ENCODE measurements at places on chromosomes 4 and X.

DNA sequence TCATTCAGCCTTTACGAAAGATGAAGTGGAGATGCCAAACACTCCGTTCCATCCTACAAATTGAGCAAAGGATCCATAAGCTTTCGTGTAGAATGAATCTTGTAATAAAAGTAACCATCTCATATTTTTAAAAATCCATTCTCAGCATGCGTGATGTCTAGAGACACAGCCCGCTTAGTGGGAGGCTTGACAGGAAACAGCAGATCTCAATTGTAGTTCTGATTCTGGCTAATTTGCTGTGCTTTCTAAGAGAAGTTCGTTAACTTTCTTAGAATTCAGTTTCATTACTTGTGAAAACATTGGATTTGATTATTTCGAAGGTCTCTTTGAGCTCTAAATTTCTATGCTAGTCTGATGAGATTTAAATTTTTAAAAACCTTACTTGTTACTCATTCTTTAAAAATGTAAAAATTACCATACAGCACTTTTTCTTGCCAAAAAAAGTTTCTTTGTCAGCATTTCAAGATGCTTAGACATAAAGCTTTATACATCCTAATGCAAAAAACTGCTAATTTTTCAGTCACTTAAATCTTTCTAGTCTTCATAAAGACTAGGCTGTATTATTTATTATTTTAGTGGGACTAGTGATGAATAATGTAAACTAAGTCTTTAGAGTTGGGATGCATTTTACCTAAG lies 66.9 kb upstream of the NEIL3 start:
- no peak for DNase-seq

DNA sequence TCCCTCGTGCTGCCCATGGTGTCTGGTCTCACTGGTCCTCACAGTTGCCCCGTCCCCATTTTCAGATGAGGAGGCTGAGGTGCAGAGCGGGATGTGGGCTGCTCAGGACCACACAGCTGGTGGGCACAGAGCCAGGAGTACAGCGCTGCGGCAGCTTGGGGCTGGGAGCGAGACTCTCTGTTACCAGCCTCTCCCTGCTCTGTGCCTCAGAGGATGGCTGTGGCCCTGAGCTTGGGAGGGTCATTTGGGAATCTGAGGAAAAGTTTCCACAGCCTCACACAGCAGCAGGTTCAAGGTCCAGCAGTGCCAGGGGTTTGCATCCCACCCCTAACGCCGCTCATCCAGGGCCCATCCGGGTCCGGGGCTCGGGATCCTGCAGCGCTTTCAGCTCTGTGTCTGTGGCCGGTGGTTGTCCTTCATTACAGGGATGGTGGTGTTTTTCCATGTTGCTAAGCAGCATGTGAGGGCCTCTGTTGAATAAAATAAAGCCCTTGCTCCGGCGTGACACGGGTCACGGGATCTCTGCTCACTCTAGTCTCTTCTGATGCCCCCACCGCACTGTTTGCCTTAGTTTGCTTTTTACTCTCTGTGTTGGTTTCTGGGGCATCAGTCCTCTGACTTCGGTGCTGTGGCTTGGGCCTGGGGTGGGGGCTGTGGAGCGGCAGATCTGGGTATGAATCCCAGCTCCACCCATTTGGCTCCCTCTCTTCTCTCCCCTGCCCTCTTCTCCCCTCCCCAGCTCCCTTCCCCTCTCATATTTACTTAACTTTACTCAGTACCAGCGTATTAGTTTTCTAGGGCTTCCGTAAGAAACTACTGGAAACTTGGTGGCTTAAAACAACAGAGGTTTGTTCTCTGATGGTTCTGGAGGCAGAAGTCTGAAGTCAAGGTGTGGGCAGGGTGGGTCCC lies 6.5 kb downstream of the WFS1 start:
- DNase-seq = no peak

- no peak for DNase-seq
Measured at GRCh38 chr4:156560701-156561100, 410.9 kb downstream of the PDGFC start.

DNA sequence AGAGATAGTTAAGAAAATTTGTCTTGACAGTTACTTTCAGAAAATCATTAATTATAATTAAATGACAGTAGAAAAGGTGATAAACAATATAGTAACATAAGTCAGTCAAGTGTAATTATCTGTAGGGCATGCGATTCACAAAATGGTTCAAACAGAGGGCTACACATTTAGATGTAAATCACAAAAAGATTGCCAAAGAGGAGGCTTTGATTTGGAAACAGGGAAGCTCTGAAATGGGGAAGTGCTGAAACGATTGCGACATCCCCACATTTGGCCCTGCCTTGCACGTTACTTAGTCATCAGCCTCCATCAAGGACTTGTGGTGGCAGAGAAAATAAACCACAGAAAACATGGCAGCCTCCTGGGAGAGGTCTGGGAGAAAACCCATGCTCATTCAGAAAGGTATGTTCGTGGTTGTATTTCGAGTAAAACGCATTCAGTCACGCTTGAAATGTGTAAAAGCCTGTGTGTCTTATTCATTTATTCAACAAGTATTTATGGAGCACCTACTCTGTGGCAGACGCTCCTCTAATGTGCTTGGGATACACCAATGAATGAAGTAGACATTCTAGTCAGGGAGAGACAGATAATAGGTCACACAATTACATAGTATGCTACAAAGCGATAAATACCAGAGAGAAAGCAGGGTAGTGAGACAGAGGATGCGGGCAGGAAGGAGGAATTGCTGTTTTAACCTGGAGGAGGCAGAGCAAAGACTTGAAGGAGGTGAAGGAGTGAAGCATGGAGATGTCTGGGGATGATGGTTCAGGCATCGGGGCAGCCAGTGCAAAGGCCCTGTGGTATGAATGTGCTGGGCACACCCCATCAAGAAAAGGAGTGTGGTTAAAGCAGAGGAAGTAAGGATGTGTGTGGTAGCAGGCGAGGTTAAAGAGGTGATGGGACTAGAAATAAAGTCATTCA lies 7.8 kb downstream of the RBM47 start:
- no peak for DNase-seq

- DNase-seq = no peak
Measured at GRCh38 chr4:68655764-68656444, 14.5 kb downstream of the UGT2B15 start.

- no peak for DNase-seq
Measured at GRCh38 chr4:95289028-95289634, 259.6 kb downstream of the UNC5C start.

DNA sequence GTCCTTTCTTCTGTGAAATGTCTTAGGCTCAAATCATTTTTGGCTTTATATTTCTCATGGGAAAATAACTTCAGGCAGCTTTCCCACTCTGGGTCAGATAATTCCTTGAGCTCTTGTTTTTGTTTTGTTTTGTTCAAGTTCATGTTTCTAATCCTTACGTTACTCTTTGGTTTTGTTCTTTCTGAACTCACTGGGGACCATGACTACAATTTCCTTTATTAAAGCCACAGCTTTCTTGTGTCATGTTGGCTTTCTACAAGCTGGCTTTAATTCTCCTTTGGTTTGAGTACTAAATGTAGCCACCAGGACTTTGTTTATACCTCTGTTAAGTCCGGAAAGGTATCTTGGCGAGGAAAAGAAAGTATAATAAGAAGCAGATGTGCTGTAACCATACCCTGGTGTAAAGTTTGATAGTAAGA lies 30.8 kb upstream of the ANXA3 start:
- DNase-seq = no peak

DNA sequence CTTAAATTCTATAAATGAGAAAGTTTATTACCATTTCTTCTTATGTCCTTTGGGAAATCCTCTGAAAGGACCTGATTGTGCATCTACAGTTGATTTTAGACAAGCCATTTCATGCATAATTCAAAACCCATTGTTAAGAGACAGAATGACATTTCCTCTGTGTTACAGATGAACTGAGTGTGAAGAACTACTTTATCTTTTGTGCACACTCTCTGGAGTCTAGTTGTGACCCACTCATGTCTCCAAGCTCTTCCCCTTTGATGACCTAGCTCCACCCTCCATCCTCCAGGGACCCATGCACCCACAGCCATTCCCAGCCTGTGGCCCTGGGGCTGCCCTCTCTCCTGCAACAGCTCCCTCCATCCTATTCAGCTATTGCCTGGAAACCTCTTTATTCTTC lies 57.5 kb upstream of the BMPR1B start:
- DNase-seq = no peak

DNA sequence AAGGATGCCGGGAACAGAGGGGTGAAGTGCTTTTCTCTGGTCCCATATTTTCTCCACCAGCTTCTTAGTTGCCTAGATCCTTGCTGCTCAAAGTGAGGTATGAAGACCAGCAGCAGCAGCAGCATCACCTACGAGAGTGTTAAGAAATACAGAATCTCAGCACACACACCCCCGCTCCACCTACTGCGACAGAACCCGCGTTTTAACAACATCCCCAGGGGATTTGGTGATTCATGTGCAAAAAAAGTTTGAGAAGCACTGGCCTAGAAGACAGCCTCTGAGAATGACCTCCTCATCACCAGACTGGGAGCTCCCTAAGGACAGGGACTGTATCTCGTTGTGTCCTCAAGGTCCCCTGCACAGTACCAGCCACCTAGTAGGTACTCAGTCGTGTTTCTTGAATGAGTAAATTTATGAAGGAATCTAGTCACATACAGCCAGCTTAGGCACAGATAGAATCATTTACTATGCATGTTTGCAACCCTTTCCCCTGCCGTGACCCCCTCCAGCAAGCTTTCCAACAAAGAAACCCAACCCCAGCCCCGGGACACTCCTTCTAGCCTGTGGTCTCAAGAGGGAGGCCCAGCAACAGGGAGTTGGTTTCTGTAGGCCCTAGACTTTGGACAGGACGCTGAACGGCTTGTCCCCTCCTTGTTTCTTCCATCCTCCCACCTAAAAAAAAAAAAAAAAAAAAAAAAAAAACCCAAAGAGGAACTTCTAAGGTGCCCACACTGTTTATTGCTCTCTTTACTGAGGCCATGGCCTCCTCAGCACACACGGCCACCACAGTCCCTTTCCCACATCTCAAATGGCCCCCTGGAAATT lies 21.5 kb downstream of the RTL5 start:
- no peak for DNase-seq

- no peak for DNase-seq
Measured at GRCh38 chr4:123110685-123111084, 188.3 kb upstream of the NUDT6 start.

DNA sequence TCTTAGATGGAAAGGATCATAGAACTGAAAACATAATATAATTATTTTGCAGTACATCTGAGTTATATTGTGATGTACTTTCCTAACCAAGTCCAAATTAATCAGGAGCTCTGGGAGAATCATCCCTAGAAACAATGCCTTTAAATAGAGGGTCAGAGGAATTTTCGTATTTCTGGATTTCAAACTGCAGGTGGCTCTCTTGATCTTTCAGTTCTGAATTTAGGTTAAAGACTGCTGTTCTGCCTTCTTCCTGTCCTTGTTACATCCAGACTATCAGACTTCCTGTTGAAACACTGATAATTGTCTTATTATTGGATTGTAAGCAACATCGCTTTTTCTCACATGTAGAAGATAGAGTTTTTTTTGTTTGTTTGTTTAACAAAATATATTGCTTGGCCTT lies 142.7 kb downstream of the RPA4 start:
- no peak for DNase-seq

DNA sequence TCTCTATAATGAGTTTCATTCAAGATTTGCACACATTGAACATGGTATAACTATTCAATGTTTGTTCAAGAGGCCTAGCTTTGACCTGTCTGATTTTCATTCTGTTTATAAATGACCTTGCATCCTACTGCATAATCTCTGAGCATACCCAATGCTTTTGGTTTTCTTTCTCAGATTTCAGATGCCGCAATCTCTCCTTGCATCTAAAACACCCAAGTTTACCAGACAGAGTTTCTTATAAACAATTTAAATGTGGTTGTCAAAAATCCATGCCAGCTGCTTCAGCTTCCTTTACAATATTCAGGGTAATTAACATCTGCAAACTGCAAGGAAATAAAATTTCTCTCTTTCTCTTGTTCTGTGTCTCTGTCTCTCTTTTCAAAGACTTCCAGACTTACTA lies 123.0 kb upstream of the PCDH18 start:
- no peak for DNase-seq

- no peak for DNase-seq
Measured at GRCh38 chrX:11647138-11647537, 18.6 kb downstream of the ARHGAP6 start.

DNA sequence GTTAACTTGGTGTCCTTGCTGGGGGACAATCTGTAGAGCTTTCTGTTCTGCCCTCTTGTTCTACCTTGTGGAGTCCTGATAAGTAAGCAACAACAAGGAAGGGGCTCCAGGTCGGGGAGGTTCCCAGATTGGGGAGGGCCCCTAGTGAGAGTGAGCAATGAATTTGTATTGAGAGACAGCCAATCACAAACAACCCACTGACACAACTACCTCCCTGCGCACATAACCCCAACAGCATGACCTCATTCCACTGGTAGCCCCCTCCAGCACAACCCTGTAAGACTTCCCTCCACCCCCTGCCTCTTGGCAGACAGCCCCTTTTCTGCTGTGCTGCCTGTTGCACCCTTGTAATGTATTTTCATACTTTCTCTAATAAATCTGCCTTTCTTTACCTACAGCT lies 19.7 kb upstream of the PNPLA4 start:
- no peak for DNase-seq

- no peak for DNase-seq
Measured at GRCh38 chrX:151624677-151625076, 61.2 kb downstream of the PASD1 start.

DNA sequence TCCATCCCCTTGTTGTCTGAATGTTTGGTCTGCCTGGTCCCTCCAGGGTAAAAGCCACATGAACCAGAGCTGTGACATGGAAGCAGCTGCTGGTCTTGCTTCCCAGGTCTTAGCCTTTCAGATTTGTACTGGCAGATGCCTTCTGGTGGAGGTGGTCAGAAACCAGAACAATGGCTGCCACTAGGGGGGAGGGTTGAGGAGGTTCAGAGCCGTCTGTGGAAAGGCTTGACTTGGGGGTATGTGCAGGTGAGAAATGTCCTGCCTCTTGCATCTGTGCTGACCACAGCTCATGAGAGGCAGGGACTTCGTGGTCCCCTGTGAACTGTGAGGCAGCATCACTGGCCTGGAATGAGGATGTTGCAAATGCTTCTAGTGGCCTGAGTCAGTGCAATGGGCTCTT lies 144.2 kb upstream of the WDR1 start:
- DNase-seq = no peak

DNA sequence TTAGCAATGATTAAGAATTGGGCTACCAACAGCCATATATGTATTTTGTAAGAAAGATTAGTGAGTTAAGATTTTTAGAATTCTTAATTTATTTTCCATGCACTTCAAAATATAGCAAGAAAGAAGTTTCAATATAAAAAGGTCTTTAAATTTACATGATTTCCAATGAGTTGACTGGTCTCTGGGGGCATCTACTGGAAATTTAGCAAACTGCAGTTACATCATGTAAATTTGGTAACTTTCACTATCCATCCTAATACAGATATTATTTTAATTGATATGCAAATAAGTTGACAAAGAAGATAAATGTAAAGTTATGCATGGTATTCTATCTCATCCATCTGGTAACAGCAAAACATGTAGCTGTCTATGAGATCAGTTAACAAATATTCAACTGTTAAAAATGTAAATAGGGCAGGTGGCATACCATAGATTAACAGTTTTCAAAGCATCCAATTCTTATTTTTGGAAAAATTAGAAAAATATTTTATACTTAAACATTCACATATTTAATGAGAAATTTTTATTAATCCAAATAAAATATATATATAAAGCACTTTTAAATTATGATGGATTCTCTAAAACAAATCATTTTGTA lies 29.1 kb downstream of the TTC29 start:
- no peak for DNase-seq

- no peak for DNase-seq
Measured at GRCh38 chr4:14646831-14647230, 355.4 kb upstream of the CPEB2 start.
